ENCODE measurements at places on chromosomes 1 and 21.

DNA sequence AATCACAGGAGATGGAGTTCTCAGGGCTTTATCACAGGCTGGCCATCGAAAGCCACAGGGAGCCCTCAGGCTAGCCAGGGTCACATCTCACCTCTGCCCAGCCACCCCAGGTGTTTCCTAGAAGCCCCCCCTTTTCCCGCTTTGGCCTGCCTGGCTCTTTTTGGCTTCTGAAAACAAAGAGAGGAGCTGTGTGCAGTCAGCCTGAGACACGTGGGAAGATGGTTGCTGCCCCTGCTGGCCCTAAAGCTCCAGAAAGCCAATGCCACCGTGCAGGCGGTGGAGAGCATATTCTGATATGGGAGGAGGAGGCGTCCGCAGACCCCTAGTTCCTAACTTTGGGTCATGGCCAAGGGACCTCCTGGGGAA lies 18.7 kb upstream of the LBR start:
- no peak for DNase-seq

- no peak for DNase-seq
Measured at GRCh38 chr1:41745022-41745421, 173.7 kb downstream of the HIVEP3 start.

- DNase-seq: no peak
Measured at GRCh38 chr1:153292185-153292584, 20.6 kb downstream of the PGLYRP3 start.

DNA sequence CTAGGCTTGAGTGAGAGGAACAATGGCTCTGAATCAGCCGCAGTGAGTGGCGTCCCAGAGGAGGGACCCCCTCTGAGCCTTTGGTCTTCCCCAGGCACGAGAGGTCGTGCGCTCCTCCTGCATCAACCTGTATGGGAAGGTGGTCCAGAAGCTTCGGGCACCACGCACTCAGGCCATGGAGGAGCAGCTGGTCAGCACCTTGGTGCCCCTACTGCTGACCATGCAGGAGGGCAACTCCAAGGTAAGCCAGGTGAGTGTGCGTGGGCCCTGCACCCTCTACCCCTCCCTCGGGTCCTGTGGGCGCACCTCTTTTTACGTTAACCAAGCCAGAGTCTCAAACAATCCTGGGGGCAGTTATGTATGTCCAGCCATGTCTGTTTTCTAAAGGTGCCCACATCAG lies 13.7 kb upstream of the TTC4 start:
- DNase-seq: no peak

DNA sequence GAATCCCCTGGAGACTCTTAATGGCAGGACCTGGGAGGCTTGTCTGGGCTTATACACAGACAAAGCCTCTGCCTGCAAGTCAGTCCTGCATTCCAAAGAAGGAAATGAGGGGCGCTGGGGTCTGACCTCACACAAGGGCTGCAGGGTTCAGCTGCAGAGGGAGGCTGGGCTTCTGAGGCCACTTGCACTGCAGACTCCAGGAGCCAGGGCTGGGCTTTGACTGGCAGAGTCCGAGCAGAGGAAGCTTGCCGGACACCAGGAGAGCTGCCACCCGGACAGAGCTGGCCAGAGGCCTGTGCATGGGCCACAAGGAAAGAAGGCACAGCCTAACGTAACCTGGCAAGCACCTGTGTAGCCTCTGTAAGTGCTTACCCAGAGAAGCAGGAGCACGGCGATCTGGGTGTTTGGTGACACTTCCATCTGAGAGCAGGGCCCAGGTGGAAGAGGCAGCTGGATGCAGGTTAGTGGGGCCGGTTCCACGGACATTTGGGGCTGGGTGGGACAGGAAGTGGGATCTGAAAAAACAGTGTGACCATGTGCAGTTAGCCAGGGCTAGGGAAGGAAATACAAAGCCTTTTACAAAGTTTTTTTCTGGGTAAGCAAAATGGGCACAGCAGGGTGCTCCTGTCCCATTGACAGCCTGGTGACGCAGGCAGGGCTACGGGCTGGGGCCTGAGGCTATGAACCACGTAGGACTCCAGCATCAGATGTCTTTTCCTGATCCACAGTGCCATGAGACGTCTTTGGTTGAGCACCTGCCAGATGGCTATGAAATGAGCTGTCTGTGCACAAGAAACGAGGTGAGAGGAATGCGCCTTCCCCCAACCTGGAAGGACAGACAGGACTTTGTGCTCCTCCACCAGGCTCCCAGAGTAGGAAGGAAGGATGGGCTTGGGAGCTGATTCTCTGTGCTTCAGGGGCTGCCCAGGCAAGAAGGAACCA lies 37.3 kb upstream of the LBR start:
- no peak for DNase-seq

DNA sequence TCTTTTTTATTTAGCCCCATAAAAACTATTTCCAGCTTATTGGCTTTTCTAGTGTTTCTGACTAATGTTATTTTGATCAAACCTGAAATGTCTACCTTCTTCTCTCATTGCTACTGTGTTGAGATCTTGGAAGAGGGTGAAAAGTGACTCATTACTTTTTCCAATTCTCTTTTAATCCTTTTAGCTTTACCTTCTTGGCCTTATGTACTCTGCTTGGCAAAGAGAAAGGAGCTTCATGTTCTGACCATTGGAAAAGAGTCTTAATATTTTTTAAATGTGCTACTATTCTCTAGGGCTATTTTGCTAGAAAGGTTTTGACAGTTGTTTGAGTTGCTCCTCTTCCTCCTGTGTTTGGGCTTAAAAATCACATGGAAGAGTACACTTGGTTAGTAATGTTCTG lies 97.8 kb upstream of the CHODL start:
- no peak for DNase-seq

DNA sequence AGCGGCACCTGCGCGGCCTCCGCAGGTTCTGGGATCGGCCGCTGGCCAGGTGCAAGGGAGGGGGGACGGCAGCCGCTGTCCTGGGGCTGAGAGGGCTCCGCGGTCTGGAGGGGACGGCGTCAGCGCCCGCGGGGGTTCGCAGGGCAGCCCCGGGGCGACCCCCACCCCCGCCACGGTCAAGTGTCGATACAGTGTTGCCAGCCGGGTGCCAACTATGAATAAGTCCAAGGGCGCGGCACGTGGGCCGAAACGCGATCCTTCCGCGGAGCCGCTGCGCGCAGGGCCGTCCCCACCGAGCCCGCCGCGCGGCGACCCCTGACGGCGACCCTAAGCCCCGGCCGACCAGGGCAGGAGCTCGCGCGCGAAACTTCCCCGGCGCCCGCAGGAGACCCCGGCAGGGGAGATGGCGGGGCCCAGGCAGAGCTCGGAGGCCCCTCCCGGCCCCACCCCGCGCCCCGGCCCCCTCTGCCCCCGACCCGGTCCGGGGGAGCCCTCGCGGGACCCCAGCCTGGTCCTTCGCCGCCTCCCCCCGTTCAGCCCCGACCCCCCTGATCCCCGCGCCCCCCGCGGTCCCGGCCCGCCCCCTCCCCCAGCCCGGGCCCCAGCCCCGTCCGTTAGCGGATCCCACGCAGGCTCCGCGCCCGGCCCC lies 586 bp upstream of the AGPAT3 start:
- no peak for DNase-seq

GRCh38 chr1:168007691-168008090 lies 70.8 kb upstream of the MPC2 start:
- DNase-seq: no peak

DNA sequence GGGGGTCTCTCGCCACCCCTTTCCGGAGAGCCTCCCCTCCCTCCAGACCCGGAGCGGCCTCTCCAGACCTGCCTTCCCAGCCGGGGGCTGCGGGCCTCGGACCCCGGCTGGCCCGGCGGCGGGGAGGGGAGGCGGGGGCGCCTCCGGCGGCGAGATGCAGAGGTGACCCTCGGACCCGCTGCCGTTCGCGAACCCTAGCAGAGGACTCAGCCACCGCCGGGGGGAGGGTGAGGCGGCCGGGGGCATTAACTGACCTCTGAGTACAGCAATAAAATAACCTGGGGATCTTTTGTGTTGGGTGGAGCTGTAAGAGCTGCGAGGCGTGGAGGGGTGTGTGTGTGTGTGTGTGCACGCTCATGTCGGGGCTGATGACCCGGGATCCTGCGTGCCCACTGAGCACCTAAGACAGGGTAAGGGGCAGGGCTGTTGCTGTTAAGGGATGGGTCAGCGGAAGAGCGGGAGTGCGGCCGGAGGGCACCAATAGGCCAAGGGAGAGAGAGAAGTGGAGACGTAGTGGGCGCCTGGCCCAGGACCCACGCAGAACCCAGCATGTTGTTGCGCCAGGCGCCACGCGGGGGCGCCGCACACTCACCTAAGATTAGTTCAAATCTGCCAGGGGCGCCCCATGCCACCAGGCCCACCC lies 6.3 kb downstream of the HAPLN2 start:
- DNase-seq: no peak

Measured in anterior cingulate cortex (tissue), 58 donors.